ENCODE measurements at places on chromosomes 5 and 9.

- no peak for DNase-seq
Observed at GRCh38 chr5:154351141-154351540, 94.7 kb upstream of the SAP30L start.

DNA sequence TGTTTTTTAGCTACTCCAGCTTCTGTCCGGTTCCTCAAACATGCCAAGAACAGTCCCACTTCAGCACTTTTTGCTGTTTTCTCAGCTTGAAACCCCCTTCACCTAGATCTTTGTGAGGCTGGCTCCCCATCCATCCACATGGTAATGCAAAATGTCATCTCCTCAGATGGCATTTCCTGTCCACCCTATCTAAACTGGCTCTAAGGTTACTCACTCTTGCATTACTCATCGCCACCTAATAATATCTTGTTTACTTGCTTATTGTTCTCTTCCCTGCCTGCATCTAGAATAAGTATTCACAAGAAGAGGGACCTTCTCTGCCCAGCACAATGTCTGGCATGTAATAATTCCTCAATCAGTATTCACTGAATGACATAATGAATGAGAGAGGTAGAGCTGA, 220.1 kb downstream of the FAM114A2 start:
- no peak for DNase-seq

DNA sequence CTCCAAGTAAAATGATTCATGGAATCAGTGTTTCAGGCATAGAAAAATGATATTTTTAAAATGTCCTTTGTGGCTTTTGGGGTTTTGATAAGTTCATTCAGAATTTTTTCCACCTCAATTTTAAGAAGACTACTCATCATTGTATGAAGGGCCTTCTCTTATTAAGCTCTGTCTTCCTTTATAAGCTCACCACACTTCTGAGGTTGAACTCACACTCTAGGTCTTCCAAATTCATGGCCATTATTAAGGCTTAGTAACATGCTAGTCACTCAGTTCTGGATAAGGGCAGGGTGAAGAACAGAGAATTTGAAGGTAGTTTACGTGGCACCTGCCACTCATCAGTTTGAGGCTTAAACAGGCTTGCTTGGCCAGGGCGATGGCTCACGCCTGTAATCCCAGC, 4.2 kb downstream of the MELK start:
- no peak for DNase-seq

- DNase-seq = no peak
Observed at GRCh38 chr5:67431191-67431590, 234.6 kb upstream of the CD180 start.

- DNase-seq = no peak
Observed at GRCh38 chr5:133825631-133826289, 142.7 kb downstream of the C5orf15 start.

- no peak for DNase-seq
Observed at GRCh38 chr9:26561928-26562327, 330.7 kb downstream of the CAAP1 start.

GRCh38 chr5:68591850-68592249, 376.3 kb downstream of the PIK3R1 start:
- DNase-seq = no peak
